ENCODE measurements at places on chromosomes 12 and 14.
A peak's percentile ranks its signal among the peaks of the same experiment; 100 is the strongest.

DNA sequence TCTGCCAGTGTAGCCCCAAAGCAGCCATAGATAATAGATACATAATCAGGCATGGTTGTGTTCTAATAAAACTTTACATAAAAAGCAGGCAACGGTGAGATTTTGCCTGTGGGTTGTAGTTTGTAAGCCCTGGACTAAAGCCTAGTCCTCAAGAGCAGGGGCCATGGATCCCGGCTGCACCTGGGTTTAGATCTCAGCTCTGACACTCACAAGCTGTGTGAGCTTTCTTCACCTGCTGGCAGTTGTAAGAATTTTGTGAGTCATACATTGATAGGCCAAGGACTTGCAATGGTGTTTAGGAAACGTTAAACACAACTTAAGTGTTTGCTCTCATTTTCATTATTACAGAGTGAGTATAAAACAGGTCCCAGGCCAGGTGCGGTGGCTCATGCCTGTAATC lies 395.8 kb upstream of the TBX3 start:
- DNase-seq, result no peak

GRCh38 chr12:2043054-2043453 lies 9.7 kb upstream of the CACNA1C start:
- DNase-seq, result no peak

DNA sequence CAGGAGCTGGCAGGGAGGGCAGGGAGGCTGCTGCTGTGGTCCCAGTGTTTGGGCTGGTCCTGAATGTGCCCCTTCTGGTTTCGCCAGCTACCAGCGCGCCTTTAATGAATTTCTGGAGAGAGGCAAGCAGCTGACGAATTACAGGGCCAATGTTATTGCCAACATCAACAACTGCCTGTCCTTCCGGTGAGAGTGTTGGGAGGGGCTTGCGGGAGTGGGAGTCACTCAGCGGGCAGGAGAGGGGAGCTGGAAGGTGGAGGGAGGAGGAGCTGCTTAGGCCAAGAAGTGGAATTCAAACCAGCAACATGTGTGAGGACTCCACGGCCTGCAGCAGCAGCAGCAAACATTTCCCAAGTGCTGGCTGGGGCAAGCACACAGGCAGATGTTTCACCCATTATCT lies 7.7 kb downstream of the TNFAIP2 start:
- DNase-seq, result no peak

DNA sequence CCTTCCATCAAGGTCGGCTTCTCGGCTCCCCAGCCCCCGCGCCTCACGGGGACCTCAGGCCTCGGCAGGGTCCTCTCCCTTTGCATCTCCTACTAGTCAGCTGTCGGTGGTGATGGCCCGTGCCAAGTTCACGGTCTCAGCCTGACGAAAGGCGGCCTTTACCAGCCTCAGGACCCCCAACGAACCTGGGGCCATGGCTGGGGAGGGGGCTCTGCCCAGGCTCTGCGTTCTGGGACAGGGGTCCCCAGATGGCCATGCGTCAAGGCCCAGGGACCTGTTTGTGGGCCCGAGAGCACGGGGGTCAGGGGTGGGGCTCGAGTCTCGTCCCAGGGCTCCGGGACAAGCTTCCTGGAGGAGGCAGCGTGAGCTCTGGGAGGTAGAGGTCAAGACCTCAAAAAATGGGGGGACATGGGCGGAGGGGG lies 32.8 kb upstream of the DEGS2 start:
- no peak for DNase-seq

DNA sequence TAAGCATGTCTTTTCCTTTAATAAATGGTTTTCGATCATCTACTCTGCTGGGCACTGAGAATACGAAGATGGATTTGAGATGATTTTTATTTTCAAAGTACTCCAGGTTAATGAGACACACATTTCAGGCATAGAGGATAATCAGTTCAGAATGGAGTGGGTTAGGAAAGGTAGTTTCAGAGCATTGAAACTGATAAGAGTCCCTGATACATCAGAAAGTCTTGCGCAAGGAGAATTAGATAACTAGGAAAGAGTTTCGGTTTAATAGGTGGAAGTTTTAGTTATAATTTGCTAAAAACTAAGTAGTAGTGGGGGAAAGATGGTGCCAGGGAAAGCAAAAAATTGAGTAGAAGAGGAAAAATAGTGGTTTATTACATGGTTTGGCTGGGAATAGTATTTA lies 50.1 kb downstream of the ZDHHC17 start:
- DNase-seq, result no peak

DNA sequence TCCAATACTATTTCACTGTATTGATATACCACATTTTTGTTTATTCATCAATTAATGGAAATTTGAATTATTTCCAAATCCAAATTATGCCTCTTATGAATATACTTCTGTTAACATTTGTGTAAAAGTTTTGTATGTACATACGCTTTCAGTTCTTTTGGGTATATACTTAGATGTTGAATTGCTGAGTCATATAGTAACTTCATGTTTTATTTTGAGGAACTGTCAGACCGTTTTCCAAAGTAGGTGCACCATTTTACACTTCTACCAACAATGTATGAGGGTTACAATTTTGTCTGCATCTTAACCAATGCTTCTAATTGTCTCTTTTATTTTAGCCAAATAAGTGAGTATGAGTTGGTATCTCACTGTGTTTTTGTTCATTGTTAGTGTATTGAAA lies 10.2 kb upstream of the CCER1 start:
- DNase-seq, result no peak

DNA sequence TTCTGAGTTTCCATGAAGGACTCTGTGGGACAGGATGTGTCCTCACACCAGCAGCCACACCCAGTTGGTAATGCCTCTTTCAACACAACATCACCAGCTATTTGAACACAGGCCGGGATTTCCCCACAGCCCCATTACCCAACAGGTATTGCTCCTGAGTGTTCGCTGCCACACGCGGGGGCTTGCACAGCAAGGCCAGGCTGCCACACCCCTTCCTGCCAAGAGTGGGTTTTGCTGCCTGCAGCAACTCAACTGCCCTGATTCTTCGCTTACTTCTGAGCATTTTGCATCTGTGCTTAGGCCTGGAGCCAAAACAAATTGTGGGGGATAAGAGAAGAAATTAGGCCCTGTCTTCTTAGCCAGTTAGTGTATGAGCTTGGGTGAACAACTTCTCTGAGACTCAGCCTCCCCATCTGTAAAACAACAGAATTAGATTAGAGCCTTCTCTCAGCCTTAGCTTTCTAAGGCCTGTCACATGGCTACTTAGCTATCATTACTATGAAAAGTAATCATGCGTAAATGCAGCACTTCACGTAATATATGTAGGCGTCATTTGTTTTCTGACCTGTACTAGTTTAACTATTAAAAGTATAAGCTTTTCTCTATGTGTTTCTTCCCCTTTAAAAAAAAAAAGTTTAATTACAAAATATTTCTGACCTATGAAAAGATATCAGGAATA lies 20.0 kb downstream of the CKAP4 start:
- peak; percentile 87 for DNase-seq

DNA sequence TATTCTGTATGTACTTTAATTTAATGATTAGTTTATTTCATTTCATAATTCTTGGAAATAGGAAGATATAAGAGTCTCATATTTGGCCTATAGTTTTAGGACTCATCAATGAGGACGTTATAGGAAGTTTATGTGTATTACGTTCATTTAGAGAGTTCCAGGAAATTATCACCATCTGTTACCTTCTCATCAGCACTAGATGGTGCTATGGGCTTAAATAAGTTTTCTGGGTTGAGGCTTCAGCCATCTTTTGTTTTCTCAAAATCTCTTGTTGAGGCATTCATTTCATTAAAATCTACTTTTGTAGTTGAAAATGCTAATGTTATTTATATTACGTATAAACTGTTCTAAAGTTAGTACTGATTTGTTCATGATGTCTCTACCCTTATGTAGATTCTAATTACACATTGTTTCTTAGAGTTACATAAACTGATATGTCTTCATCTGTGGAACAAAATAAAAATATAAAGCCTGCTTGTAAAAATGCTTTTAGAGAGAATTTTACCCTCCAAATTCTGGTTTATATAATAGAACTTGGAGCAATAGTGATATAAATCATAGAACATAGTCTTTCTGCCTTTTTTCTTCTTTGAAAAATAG lies 89.2 kb downstream of the CFAP54 start:
- DNase-seq, result no peak

- no peak for DNase-seq
These were observed 118.9 kb downstream of the GARIN6 start for GRCh38 chr12:99766408-99766807.

GRCh38 chr14:79186523-79186922 lies 1016.4 kb downstream of the NRXN3 start:
- DNase-seq, result no peak

GRCh38 chr14:76329951-76330350 lies 46.0 kb upstream of the ESRRB start:
- DNase-seq, result no peak

DNA sequence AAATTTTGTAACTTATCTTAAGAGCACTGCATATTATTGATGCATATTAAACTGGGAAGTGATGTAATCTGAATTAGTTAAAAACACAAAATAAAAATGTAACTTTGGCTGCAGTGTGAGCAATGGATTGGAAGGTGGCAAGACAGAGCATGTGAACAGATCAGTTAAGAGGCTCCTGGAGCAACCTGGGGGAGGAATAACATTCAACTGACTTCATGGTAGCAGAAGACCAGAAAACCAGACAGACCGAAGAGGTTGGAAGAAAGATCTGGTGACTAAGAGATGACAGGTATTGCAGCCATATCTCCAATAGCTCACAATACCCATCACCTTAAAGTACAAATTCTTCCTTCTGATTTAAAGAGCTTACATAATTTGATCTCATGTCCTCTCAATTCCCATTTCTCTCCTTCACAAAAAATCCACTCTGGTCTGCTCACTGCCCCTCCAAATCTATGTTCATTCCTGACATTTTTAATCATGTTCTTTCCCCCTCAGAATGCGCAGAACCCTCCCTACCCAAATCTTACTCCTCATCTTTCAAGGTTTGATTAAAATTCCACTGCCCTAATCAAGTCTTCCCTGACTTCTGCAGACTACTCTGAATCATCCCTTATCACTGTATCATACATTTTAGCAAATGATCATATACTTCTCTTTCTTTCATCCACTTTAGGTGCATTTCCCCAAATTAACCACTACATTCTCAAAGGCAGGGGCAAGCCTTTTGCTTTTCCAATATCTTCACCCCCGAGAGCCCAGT lies 51.5 kb downstream of the DUSP16 start:
- no peak for DNase-seq

- DNase-seq, result no peak
These were observed 212.6 kb upstream of the SLC16A7 start for GRCh38 chr12:59383079-59383822.

DNA sequence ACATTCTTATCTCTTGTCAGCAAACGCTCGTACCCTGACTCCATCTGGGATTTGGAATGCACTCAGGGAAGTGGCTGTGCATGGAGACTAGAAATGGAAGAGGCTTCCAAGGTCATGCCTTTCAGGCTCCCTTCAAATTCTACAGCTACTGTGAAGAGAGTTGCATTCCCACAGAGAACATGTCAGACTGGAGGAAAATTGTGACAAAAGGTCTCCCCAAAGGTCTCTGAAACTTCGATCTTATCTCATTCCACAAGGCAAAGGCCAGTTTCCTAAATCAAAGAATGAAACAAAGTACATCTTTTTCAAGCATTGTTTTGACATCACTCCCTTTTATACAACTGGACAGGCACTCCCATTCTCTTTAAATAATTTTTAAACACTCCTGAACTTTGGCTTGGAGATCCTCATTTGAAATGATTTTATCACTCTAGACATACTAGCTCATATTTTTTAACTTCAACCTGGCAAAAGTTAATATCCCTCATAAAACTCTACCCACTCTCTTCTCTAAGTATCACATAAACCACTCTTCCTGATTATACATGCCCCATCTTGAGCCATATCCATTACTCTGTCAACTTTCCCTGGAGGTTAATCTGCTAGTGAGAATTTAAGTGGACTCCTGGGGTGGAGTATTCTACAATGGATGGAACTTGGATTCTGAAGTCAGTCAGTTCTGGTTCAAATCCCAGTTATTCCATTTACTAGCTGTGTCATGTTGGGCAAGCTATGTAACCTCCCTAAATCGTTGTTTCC lies 218.1 kb upstream of the HMGA2 start:
- DNase-seq, result no peak

DNA sequence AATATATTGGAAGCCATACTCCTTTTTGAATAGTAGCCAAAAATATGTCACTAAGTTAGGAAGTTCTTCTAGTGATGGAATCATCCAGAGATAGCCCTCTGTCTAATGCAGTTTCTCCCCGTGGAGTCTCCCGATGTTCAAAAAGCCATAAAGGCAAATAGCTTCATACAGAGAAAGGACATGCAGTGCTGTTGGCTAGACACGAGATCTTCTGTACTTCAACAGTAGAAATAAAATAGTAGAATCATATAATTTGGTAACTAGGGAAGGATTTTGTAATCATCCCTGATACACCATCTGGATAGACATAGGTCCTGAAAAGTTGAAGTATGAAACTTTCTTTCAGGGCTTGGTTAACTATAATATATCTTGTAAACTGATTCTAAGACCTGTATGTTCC lies 27.6 kb downstream of the LRFN5 start:
- no peak for DNase-seq

DNA sequence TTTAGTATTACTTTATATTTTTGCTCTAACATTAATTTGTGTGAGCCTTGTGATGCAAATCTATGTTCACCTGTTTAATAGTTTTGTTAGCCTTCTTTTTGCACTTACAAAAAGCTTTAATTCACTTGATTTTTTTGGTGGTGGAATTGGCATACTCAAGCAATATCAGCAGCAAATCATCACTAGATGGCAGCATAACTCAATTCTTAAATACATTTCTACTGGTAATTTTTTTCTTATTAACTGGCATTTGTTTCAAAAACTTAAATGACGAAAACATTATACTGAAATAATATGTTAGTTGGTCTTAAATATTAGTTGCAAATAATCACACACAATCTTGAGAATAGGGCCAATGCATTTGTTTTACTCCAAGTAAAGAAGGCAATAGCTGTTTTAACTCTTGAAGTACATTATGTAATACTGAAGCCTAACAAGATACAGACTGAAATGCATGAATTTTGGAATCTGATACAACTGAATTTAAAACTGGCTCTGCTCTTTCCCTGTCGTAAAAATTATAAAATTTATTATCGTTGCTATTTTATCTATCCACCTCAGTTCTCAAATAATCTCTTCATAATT lies 151.5 kb downstream of the ATXN7L3B start:
- no peak for DNase-seq

- DNase-seq, result no peak
These were observed 407.5 kb upstream of the MGAT4C start for GRCh38 chr12:86663716-86664115.
